ENCODE measurements at places on chromosomes 4 and X.
A peak's percentile ranks its signal among the peaks of the same experiment; 100 is the strongest.

GRCh38 chrX:44099366-44099765 lies 126.2 kb upstream of the NDP start:
- DNase-seq: no peak

DNA sequence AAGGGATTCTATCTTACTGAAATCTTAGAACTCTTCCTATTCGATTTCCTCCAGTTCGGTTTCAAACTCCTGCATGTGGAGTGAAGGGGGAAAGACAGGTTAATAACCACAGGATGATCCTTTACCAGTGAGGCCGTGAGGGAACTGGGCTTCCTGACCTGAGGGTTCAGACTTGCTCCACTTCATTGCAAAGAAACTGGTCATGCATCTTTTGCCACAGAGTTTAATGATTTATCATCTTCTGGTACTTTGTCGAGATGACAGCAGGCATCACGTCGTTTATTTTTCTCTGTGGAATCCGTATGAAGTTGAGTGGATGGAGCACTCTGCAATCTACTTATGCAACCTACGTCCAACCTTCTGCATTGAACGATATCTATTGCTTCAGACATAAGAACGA lies 145.9 kb upstream of the NLGN4X start:
- no peak for DNase-seq

DNA sequence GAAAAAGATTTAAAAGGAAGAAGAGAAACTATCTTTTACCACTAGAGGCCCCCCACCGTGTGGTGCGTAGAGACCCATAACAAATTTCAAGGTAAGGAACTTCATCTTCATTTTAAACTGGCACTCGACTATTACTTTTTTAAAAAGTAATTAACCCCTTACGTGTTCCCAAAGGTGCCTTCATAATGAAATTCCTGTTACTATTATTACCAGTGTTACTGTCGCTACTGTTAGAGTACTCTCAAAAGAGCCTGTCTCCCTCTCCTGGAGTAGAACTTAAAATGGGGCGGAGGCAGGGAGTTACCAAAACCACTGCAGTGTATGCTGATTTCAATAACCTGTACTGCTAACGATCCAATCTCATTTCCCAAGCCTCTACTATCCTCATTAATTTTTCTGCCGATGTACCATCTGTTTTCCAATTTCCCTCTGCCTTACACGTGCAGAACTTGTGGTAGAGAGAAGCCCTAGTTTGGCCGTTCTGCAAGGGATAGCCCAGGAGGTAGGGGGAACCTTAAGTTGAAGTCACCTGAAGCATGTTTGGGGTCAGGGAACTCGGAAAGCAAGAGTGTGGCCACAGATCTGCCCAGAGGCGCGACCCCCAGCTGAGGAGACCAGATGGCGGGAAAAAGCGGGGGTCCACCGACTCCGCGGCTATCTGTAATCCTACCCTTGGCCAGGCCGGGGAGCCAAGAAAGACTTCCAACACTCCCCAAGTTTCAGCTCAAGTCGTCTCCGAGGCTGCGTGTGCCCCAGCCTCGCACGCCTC lies 720 bp upstream of the STK26 start:
- DNase-seq: no peak

DNA sequence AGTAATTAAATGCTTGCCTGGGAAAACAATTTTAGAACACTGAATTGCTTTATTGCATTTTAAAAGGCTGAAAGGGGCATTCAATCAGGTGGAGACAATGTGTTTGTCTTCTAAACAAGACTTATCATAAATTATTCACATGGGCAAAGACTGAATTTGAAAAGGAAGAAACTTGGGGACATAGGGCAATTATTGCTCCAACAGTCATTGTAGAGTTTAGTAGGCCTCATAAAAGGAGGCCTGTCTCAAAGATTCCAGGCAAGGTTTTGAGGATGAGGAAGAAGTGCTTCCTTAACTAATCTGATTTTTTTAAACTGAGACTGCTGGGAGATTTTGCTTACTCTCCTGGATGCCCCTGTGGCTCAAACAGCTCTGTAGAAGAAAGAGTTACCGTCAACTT lies 174.4 kb upstream of the RPS6KA3 start:
- DNase-seq: no peak

DNA sequence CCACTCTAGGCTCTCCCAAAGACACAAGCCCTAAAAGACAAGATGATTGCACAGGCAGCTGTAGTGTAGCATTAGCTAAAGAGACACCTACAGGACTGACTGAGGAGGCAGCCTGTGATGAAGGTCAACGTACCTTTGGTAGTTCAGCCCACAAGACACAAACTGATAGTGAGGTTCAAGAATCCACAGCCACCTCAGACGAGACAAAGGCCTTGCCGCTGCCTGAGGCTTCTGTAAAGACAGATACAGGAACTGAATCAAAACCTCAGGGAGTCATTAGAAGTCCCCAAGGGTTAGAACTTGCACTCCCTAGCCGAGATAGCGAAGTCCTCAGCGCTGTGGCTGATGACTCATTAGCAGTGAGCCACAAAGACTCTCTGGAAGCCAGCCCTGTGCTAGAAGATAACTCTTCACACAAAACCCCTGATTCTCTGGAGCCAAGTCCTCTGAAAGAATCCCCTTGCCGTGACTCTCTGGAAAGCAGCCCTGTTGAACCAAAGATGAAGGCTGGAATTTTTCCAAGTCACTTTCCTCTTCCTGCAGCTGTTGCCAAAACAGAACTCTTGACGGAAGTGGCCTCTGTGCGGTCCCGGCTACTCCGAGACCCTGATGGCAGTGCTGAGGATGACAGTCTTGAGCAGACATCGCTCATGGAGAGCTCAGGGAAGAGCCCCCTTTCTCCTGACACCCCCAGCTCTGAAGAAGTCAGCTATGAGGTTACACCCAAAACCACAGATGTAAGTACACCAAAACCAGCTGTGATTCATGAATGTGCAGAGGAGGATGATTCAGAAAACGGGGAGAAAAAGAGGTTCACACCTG lies 306.3 kb downstream of the ANK2 start:
- DNase-seq: peak; percentile 39

- DNase-seq: no peak
Observed at GRCh38 chrX:110304884-110305283, 13.0 kb downstream of the AMMECR1 start.

- no peak for DNase-seq
Observed at GRCh38 chr4:186297013-186297645, 31.1 kb downstream of the F11 start.

DNA sequence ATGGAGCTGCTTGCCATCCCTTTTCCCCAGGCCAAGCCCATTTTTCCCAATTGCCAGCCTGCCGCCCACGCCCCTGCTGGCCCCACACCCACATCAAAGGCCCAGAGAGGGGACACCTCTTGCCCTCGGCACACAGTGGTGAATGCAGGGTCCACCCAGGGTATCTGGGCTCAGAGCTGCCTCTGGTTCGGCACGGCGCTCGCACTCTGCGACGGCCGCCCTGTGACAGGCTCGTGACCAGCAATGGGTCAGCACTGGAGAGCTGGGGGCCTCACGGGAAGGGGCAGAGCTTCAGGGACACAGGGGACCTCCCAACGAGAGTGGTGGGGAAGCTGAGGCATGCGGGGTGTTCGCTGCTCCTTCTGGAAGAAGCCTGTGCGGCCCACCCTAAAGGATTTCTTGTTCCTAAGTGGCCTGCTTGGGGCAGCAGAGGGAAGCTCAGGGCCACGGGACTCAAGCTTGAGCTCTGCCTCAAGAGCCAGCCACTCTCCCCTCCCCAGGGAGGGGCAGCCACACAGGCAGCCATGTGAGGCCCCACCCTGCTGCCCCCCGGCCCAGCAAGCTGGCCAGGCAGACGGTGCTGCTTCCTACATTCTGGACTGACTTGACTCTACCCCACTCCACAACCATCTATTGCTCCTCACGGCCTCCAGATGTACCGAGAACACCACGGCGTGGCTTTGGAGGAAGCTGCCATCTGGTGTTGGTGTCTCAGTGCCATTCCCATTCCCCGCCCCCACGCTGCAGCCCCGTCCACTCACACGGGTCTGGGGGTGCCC lies 73.7 kb downstream of the ABLIM2 start:
- DNase-seq: no peak

- no peak for DNase-seq
Observed at GRCh38 chrX:29992083-29992482, 223.3 kb upstream of the MAGEB2 start.

GRCh38 chr4:59553063-59553720 lies 1646.9 kb upstream of the ADGRL3 start:
- DNase-seq: no peak

GRCh38 chr4:20944961-20945360 lies 244.7 kb downstream of the PACRGL start:
- DNase-seq: no peak

DNA sequence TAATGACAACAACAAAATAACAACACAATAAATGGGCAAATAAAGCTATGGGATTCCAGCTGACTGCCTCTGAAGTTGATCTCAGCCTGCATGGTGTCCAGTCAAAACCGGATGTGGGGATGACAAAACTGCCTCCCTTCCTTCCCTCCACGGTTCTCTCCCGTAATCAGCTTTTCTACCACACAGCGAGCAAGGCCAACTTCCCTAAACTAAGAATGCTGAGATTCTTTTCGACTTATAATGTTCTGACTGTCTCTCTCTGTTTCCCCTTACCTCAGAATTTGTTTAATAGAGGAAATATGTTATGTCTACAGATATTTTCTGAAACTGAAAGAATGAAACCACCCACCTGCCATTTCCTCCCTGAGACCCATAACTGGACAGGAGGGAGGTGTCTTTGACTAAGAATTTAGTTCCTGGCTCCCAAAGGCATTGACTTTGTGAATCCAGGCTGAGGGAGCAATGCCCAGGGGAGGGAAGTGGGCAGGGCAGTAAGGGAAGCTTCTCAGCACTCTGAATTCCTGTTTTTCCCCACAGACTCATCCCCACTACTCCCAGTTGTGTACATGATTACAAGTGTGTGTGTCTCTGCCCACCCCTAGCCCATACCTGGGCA lies 1.0 kb upstream of the TLR1 start:
- no peak for DNase-seq

- no peak for DNase-seq
Observed at GRCh38 chr4:139633195-139633594, 32.4 kb upstream of the MGST2 start.

GRCh38 chrX:10709276-10709675 lies 88.9 kb upstream of the MID1 start:
- DNase-seq: no peak

DNA sequence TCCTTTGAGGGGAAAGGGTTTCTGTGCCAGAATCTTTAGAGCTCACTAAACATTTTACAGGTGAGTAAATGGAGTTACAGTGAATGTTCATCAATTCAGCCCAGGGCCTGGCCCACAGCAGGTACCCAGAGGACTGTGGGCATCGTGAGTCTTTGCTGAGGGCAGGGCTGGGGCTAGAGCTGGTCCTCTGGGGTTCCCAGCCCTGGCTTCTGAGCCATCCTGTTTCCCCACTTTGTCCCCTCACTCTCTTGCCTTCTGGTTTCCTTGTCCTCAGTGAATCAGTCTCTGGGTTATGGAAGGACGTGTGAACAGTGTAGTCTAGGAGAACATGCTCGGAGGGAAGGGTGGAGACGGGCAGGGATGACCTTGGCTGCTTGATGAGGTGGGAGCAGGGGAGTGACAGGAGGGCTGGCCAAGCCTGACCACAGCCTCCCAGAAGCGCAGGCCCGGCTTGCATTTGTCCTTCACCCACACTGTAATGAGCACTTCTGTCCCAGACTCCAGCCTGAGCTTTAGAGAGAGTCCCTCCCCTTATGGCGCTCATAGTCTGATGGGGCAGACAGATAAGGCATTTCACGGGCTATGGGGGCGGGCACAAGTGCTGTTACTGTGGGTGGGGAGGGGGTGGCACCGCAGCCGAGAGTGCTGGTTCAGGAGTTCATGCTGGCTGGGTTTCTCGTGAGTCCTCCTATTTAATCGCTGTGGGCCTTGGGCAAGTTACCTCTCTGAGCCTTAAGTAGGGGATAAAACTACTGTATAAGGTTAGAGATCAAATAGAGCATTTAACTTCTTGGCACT lies 17.3 kb downstream of the TBC1D14 start:
- peak; percentile 37 for DNase-seq

- DNase-seq: peak; percentile 18
Observed at GRCh38 chr4:71004281-71004851, 10.9 kb downstream of the DCK start.

DNA sequence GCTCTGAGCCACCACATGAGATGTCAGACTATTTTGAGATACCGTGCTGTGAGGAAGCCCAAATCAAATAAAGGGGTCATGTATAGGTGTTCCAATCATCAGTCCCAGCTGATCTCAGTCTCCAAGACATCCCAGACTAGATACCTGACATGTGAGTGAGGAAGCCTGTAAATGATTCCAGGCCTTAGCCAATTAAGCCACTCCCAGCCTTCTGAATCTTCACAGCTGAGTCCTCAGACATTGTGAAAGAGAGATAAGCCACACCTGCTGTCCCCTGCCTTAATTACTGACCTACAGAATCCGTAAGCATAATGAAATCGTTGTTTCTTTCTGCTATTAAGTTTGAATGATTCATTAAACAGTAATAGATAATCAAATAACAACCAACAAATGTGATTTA lies 671.4 kb downstream of the ZNF674 start:
- no peak for DNase-seq

DNA sequence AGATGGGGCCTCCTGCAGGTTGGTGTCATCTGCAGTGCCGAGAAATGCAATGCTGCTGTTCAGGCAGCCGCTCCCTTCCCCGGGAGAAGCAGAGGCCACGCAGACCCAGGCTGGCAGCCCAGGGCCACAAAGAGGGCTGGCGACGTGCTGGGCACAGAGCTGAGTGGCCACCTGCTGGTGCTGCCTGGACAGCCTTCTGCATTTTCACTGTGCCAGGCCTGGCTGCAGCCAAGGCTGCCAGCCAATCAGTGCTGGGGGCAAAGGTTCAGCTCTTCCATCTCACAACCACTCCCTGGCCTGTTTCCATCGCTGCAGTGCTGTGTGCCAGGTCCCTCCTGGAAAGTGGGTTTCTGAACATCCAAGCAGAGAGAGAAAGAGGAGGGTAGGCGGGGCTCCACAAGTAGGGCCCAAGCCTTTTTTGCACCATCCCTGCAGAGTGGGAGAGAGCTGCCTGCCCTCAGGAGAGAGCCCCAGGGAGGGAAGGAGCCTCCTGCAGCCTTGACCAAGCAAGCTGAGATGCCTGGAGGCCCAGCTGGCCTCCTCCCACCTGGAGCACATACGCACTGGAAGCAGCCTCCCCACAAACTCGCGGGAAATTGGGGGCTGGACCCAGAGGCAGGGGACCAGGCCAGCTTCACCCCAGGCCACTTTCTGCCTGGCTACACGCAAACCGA lies 20.1 kb downstream of the ADRA2C start:
- DNase-seq: no peak

GRCh38 chr4:153676984-153677383 lies 7.1 kb upstream of the TLR2 start:
- no peak for DNase-seq

- no peak for DNase-seq
Observed at GRCh38 chrX:11755724-11756123, 2.3 kb upstream of the MSL3 start.

GRCh38 chr4:124219389-124219788 lies 493.1 kb downstream of the ANKRD50 start:
- no peak for DNase-seq

- DNase-seq: no peak
Observed at GRCh38 chrX:39018541-39018940, 217.3 kb downstream of the MID1IP1 start.

DNA sequence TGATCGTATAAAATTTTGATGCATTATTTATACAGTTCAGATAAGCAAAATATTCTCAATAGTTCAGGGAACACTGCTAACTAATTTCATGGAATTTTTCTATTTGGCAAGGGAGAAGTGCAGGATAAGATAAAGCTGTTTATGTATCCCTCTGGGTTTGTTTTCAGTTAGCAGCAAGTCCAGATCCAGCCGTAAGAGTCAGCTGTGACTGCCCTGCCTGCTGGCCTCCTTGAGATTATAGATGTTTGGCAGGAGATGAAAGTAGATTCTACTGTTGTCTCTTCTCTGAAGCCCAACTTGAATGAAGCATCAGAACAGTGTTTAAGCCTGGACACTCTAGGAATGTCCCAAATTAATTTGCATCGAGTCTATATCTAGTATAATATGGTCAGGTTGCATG lies 29.5 kb downstream of the ANTXR2 start:
- no peak for DNase-seq
